Stimulated activated CD4-positive, alpha-beta T cell treated with anti-CD3 and anti-CD28 coated beads, Interleukin-12 subunit alpha, Interleukin-12 subunit beta, amount 100 ng/mL, for 4 hours (primary cell): ENCODE measurements at places on chromosomes 1 and 21.
A peak's percentile ranks its signal among the peaks of the same experiment; 100 is the strongest.

- DNase-seq, result no peak
These were observed 20.5 kb upstream of the MYBPHL start for GRCh38 chr1:109327285-109327684.

DNA sequence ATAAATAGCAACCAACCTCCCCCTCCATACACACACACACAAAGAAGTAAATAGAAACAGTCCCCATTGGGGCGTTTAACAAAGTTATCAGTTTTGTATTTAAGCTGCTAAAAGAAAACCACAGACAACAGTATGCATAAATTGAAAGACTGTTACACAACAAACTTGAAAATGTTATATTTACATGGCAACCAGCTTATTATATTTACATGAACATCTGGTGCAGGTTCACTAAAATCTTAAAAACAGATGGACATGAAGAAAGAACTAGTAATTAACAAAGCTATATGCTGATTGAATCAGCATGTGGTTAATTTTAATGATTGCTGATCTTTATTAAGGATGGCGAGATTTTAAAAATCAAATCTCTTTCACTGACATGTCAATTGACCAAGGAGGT lies 384.7 kb downstream of the LRRIQ3 start:
- DNase-seq, result no peak

DNA sequence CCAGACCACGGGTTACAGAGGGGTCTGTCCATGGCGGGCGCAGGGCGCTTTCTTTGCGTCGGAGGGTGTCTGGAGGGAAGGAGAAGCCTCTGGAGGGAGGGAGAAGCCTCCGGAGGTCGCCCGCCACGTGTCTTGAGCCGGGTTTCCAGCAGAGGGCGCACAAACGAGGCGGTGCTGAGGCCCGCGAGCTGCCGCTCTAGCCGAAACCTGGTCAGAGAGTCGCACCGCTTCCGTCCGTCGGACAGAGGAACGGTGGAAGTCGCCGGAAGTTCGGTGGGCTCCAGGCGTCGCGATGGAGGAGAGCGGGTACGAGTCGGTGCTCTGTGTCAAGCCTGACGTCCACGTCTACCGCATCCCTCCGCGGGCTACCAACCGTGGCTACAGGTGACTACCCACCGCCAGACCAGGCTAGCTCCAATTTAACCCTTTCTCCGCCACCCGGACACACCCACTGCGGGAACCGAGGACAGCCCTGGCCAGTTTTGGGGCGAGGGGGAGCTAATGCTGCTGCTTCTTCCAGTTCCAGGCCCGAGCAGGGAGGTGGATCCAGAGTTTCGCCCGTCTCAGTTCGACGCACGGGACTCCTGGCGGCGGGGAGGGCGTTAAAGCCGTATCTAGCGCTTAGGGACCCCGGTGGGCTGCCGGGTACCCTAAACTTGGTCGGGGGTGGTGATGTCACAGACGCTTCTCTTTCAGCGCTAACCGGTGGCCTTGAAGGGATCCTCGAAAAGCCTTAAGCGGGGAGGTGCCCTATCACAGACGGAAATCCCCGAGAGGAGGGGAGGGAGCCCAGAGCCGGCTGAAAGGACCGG lies at the start of gene NECAP2:
NECAP2 (plus strand) TSS at position 255 of the 812 bp plus-strand sequence; CDS start at position 293, 38 bp downstream.
- peak; percentile 97 for DNase-seq

- DNase-seq, result no peak
These were observed 22.0 kb upstream of the RCAN1 start for GRCh38 chr21:34636961-34637360.

DNA sequence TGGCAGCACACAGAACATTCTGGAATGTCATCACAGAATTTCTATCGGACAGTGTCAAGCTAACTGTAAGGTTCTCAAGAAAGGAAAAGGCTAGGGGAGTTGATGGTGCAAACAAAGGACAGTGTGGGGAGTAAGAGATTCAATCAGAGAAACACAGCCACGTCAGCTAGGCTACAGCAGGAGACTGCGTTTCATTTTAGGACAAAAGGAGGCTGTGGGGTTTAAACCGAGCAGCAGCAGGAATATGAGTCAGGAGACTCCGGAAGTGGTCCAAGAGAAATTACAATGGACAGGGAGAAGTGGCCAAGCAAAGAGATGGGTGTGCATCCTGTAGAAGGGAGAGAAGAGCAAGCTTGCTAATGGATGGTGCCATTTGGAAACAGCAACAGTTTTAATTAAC lies 37.4 kb upstream of the C1orf198 start:
- no peak for DNase-seq

GRCh38 chr1:91766883-91767282 lies 119.1 kb downstream of the TGFBR3 start:
- no peak for DNase-seq

GRCh38 chr1:10631811-10632593 lies 157.3 kb downstream of the PEX14 start:
- no peak for DNase-seq

GRCh38 chr1:224623743-224624333 lies 7.7 kb downstream of the CNIH3 start:
- DNase-seq, result peak; percentile 28

DNA sequence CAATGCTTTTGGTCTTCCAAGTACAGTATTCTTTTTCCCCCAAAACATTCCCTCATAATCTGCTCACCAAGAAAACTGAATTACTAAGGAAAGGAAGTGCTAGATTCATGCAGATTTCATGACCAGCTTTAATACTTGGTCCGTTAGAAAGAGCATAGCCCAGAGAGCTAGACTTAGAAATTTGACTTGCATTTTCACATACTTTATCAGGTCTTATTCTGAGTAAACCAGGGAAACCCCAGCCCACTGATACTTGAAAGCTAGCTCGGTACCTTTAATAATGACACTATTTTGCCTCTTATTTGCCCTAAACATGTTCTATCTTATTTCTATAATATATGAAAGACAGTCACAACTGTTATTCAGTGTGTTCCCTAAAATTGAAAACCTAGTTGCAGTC lies 204.5 kb downstream of the TTLL7 start:
- no peak for DNase-seq

GRCh38 chr1:113993072-113993471 lies 13.8 kb downstream of the OLFML3 start:
- no peak for DNase-seq

- no peak for DNase-seq
These were observed 349.6 kb downstream of the HHAT start for GRCh38 chr1:210678306-210678705.

GRCh38 chr1:26787381-26787705 lies 407 bp upstream of the PIGV start:
- DNase-seq, result no peak

DNA sequence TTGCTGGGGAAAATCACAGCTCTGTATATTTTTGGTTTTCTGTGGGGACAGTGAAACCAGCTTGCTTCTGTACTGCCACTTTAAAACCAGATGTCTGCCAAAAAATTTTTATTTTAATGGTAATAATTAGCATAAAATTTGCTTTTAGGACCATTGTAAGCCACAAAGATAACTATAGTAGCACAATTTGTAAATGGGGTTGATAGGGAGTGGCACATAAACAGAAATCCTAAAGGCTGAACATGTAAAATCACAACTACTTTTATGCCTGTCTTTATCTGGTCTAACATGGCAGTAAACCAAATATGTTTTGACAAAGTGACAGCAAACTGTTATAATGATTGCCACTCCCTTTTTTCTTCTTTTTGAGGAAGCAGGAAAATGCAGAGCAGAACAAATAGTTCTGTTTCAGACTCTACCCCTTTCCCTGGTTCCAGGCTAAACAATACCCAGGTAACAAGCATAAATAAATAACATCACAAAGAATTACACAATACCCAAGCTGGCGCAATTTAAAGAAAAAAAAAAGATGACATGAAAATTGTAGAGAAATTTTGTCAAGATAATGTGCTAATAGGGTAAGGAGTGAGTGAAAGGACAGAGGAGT lies 24.0 kb upstream of the CCDC181 start:
- no peak for DNase-seq

DNA sequence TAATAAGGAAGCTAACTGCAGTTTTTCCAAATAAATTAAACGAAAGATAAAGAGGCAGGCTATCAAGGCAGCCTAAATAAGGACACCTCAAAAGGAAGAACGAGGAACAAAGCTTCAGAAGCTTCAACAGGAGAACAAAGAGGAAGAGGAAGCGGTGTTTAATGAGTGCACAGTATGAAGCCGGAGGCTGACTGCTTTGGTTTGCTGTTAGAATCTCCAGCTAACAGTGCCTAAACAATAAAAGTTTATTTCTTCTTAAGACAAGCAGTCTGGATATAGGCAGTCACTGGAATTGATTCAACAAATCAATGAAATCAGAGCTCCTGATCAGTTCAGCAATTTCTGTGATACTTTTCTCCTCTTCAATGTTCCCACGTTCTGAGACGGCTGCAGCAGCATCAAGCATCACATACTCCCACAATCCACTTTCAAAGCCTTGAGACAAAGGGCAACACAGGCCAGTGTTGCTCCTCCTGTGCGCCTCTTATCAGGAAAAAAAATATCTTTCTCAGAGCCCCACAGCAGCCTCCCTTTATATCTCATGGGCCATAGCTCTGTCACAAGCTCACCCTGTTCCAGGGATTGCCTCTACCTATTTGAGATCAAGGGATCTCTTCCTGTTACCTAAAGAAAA lies 365.6 kb upstream of the ST6GALNAC5 start:
- no peak for DNase-seq

GRCh38 chr1:66779475-66780078 lies 21.5 kb downstream of the INSL5 start:
- no peak for DNase-seq

- DNase-seq, result no peak
These were observed 138.3 kb downstream of the FOXD2 start for GRCh38 chr1:47575855-47576757.

DNA sequence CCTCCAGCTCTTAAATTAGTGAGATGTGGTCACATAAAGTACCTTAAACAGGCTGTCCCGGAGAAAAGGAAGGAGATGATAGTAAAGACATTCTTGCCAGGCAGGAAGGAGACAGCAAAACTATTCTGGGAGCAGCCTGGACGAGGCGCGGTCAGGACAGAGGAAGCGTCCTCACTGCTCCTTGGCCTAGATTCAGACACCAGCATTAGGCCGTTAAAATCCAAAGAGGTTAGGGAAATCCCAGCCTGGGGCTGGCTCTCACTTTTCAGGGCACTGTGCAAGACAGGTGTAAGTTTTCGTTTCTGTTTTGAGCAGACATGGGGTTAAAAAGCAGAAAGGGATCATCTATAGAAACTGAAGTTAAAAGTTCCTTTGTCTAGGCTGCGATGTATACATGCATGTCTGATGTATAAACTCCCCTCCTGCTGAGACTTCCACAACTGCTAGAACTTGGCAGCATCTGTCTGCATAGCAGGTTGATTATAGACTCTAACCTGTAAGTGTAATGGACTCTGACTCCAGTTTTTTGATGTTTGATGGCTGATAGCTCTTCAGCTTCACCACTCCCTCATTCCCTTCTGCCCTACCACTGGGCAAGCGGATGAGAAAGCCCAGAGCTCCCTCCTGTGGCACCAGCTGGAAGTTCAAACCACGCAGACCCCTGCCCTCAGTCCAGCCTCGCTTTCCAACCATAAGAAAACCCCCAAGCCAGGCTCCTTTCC lies 21.5 kb downstream of the STPG1 start:
- DNase-seq, result peak; percentile 62

- no peak for DNase-seq
These were observed 6.2 kb downstream of the PGLYRP3 start for GRCh38 chr1:153306303-153307220.

DNA sequence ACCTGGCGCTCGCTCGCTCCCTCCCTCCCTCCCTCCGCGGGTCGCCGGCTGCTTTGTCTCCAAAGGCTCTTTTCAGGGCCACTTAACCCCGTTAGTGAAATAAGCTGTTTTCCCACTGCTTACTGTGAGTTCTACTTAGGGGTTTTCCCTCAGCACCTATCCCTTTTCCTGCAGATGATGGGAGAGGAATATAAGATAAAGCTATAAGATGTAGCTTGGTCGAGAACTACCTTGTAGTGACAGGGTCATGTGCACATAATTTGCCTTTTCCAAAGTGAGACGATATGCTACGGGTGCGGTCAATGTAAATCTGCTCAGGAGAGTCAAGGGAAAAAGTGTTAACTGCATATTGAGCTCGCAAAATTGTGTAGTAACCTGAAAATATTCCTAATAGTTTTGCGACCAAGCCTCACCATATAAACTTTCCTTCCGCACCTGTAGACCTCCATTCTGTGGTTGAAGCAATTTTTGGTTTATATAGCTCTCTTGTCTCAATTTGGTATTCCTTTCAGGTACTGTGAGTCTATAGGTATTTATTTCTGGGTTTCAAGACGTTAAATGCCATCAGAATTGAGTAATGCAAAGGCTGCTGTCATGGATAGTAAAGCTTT lies 55.8 kb upstream of the BOLA1 start:
- DNase-seq, result no peak

DNA sequence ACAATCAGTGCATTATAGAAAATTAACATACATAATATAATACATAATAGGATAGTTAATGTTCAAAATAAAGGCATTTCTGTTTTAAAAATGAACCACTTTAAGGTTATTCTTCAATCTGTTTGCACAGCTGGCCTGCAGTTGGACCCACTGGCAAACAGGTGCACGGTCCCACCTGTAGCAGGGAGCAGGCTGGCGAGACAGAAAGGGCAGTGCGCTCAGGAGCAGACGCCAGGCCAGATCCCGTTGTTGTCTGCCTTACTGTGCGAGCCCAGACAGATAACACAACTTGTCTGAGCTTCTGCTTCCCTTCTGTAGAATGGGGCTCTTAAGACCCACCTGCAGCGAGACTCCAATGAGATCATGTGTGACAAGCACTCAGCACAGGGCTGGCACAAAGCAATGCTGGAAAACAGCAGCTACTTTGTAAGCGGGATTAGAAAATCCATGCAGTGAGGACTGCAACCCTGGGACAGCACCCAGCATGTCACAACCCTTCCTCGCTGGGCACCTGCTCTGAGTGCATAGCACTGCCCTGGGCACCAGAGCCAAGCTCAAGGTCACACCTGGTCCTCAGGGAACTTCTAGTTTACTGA lies 33.5 kb downstream of the VPS26C start:
- no peak for DNase-seq

GRCh38 chr1:93848350-93848883 lies 30.6 kb downstream of the DNTTIP2 start:
- no peak for DNase-seq

- DNase-seq, result no peak
These were observed 60.4 kb downstream of the CNIH3 start for GRCh38 chr1:224676551-224676950.

DNA sequence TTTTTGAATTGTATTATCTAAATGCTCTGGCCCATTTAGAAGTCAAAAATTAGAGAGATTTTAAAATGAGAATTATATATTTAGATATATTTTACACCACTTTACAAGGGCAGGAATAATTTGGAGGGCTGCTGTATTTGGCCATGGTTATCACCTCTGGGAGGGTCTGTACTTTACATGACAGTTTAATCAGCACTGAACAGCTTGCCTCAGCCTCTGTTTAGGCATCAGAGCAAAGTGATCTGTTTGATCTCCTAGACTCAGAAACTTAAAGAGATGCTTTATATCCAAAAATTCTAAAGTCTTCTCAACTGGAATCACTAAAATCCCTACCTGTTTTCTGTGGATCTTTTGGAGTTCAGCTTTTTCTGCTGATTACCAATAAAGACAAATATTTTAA lies 5.4 kb upstream of the SPTA1 start:
- no peak for DNase-seq

- DNase-seq, result peak; percentile 41
These were observed at the start of gene RIIAD1 for GRCh38 chr1:151720974-151721787. TSS of gene RIIAD1 (plus strand) at chr1:151721522. CDS start at chr1:151721537, 15 bp downstream.
